Heart right ventricle (tissue), 16 donors: ENCODE measurements at places on chromosomes 16 and 17.

DNA sequence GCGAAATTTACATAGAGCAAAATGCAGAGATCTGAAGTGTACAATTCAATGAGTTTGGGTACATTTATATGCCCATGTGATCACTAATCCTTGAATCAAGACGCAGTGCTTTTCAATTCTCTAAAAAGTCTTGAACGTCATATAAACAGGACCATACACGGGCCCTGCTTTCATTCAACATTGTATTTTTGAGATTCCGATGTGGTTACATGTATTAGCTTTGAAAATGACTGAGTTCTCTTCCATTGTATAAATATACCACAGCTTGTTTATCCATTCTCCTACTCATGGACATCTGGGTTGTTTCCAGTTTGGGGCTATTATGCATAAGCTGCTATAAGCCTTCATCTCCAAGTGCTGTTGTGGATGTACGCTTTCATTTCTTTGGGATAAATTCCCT is 45.5 kb downstream of the ZCCHC14 start:
- DNase-seq = no peak

GRCh38 chr16:67571464-67571863 is 9.1 kb downstream of the CTCF start:
- no peak for DNase-seq

GRCh38 chr17:77131904-77132303 is 8.9 kb upstream of the SEC14L1 start:
- no peak for DNase-seq

- DNase-seq = no peak
Observed at GRCh38 chr17:13420418-13420826, 181.3 kb downstream of the HS3ST3A1 start.

DNA sequence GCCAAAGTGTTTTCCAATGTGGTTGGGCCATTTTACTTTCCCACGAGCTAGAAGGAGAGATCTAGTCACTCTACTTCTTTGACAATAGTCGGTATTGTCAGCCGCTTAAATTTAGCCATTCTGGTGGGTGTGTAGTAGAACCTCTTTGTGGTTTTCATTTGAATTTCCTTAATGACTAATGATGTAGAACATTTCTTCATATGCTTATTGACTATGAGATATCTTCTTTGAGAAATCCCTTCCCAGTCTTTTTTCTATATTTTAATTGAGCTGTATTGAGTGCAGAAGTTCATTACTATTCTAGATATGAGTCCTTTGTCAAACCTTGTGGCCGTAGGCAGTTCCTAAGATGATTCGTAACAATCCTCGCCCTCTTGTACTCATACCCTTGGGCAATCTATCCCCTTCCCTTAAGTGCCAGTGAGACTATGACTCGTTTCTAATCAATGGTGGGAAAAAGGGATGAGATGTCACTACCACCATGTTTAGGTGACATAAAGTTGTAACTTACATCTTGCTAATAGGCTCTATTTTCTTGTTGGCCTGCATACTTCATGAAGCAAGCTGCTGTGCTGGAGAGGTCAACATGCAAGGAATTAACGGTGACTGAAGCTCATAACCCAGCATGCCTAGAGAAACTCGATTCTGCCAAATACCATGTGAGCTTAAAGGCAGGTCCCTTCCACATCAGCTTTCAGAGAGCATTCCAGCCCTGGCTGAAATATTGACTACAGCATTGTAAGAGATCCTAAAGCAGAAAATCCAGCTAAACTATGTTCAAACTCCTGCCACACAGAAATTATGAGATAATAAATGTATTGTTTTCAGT is 817.9 kb upstream of the SOX9 start:
- DNase-seq = no peak

- no peak for DNase-seq
Observed at GRCh38 chr17:41917192-41917591, 1.6 kb downstream of the ACLY start.

GRCh38 chr17:79840269-79840988 is 1.2 kb upstream of the CBX4 start:
- DNase-seq = peak; percentile 52

DNA sequence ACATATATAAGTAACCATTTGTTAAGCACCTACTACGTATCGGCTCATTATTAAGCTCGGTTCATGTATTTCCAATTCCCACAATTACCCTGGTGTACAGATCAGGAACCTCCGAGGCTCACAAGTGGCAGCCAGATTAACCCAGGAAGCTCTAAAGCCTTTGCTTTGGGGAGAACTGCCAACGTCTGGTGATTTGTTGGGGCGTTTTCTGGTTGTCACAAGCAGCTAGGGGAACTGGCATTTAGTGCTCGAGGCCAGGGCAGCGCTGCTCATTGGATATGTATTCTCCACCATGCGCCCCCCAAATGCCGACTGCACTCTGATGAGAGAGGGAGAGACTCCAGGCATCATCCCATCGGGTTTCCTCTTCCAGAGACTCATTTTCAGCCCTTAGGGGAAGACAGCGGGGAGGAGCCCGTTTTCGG is 541 bp downstream of the ZNF18 start:
- DNase-seq = peak; percentile 40

GRCh38 chr16:17193566-17194100 is 277.1 kb downstream of the XYLT1 start:
- no peak for DNase-seq
